ENCODE measurements at places on chromosomes 4 and X.

- DNase-seq = no peak
Observed at GRCh38 chr4:72283357-72283756, 251.6 kb downstream of the NPFFR2 start.

GRCh38 chr4:13522282-13523104 lies 21.8 kb downstream of the NKX3-2 start:
- DNase-seq = no peak

DNA sequence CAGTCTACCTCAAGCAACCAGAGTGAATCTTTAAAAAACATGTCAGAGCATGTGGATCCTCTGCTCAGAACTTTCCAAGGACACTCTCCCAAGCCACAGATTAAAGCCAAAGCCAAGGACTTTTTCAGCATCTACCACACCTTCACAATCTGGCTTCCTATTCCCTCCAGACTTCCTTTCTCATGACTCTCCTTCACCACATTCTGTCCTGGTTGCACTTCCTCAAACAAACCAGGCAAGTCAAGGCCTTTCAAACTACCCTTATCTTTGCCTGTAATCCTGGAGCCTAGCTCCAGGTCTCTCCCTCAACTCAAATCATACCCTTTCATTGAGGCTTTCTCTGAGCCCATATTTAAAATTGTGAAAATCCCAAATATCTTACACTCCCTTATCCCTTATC lies 191.6 kb upstream of the GALNTL6 start:
- DNase-seq = no peak

DNA sequence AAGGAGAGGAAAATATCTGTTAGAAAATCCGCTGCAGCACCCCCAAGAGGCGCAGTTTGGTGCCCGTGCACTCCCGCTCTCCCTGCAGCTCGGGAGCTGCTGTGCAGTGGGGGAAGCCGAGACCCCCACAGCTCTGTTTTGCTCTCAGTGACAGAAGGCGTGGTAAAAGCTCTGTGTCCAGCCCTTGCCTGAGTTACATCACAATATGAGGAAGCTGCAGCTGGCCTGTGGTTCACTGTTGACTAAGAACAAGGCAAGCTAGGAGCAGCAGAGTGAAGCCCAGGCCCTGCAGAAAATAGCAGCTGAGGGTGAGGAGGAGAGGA lies 88.5 kb upstream of the ADRA2C start:
- DNase-seq = no peak

DNA sequence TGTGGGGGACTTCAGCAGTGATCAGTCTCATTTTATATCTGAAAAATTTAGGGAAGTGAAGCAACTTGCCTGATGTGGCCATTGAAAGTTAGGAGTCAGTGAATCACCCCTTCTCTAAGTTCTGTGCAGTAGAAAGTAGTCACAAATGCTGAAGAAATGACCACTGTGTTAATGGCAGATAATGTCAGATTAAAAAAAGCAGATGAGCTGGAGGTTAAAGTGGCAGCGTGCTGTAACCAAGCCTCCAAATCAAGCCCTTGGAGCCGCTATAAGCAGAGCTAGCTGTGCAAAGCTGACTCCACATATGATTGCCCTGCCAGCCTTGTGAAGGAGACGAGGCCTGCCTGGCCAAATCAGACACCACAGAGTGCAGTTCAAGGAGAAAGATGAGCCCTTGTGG lies 39.2 kb upstream of the PDE5A start:
- DNase-seq = no peak

- DNase-seq = no peak
Observed at GRCh38 chrX:133461231-133461630, 45.9 kb upstream of the GPC4 start.

DNA sequence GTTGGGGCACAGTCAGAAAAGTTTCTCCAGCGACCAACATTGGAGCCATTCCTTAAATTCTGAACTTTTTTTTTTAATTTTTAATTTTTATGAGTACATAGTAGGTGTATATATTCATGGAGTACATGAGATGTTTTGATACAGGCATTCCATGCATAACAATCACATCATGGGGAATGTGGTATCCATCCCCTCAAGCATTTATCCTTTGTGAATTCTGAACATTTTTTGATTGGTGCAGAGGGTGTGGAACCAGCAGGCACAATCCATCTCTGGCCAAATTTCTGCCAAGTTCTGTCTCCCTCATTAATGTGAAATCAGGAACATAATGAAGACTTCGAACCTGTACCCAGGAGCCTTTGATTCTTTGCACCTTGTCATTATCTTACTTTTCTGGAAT lies 267.0 kb downstream of the FRMPD4 start:
- no peak for DNase-seq

GRCh38 chr4:26360864-26361263 lies 40.0 kb downstream of the RBPJ start:
- DNase-seq = no peak

GRCh38 chrX:77924320-77924859 lies 13.9 kb downstream of the ATP7A start:
- DNase-seq = no peak

DNA sequence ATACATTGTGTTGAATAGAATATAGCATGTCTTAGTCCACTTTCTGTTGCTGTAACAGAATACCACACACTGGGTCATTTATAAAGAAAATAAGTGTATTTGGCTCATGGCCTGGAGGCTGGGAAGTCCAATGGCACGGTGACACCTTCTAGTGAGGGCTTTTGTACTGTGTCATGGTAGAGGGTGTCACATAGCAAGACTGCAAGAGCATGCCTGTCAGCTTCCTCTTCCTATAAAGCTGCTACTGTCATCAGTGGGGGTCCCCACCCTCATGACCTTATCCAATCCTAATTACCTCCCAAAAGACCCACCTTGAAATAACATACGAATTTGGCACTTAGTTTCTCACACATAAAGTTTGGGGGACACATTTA lies 193.2 kb downstream of the PTTG2 start:
- DNase-seq = no peak

- DNase-seq = no peak
Observed at GRCh38 chr4:186918466-186918865, 194.8 kb upstream of the FAT1 start.
